ENCODE measurements at places on chromosomes 5 and 9.
A peak's percentile ranks its signal among the peaks of the same experiment; 100 is the strongest.

DNA sequence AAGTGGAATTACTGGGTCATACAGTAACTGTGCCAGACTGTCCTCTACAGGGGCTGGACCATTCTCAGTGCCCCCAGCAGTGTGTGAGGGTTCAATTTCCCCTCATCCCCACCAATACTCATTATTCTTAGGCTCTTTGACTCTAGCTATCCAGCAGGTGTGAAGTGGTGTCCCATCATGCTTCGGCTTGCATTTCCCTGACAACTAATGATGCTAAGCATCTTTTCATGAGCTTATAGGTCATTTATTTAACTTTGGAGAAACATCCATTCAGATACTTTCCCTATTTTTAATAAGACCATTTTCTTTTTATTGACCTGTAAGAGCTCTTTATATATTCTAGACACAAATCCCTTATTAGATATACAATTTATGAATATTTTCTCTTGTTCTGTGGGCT lies 63.6 kb downstream of the ADAMTS2 start:
- no peak for DNase-seq

- DNase-seq: no peak
These were observed 6.2 kb downstream of the PDLIM4 start for GRCh38 chr5:132263548-132264261.

DNA sequence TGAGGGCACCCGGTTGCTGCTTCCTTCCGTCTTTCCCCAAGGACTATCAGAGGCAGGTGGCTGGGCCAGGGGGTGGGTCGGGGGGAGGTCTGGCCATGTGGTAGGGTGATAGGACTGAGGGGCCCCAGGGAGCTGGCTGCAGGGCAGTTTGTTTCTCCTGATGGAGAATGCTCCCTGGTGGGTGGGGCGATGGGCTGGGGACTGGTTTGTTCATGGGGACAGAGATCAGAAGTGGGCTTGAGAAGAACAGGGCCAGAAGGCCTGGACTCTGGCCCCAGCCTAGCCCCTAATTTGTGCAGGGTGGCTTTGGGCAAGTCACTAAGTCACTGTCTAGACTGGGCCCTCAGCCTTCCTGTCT lies 117.4 kb downstream of the RGS3 start:
- DNase-seq: no peak

- DNase-seq: no peak
These were observed 174.5 kb upstream of the MAP3K1 start for GRCh38 chr5:56640763-56641406.

DNA sequence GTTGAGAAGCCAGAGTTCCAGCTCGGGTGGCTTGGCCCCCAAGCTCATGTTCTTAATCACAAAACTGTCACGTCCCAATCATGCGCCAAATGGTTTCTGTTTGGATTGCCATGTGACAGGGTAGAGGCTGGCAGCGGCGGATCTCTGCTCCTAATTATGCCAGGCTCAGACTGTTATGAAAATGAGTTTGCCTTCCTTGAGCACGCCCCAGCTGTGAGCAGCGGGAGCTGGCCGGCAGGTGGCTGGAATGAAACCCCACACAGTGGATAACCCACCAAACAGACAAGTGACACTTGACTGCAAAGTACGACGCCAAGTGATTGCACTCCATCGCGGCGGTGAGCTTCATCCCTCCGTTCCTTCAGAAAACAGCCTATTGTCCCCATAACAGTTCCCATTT lies 75.4 kb downstream of the CFAP77 start:
- no peak for DNase-seq

DNA sequence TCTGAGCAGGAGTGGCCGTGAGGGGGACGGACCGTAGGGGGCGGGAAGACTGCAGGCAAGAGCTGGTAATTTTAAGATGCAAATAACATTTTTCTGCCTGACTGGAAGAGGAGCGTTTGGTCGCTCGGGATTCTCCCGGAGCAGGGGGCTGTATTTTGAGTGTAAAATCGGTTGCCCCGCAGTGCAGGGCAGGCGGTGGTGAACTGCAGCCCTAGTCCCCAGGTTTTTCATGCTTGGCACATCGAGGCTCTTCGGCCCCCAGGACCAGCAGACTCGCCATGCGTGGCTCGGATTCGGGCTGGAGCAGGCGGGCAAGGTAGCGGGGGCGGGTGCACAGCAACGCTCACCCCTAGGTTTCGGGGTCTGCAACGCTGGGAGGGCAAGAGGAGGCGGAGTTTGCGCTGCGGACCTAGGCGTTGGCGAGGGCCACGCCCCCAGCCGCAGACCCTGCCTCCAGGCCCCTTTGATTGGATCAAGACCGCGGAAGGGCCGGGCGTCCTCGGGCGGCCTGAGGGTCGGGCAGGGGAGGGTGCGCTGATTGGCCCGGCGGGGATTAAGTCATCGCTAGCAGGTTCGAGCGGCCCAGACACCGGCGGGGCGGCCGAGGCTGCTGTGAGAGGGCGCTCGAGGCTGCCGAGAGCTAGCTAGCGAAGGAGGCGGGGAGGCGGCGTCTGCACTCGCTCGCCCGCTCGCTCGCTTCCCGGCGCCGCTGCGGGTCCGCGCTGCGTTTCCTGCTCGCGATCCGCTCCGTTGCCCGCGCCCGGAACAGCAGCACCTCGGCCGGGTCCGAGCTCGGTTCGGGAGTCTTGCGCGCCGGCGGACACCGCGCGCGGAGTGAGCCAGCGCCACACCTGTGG lies at the start of gene ARHGAP26:
Gene ARHGAP26, plus strand, starts transcription at position 585 of the 857 bp plus-strand sequence. CDS start 385 bp downstream, outside the sequence.
- DNase-seq: peak; percentile 90

GRCh38 chr9:35736201-35736633 lies 3.8 kb downstream of the CREB3 start:
- peak; percentile 51 for DNase-seq

GRCh38 chr5:111999286-111999685 lies 242.3 kb upstream of the NREP start:
- no peak for DNase-seq

DNA sequence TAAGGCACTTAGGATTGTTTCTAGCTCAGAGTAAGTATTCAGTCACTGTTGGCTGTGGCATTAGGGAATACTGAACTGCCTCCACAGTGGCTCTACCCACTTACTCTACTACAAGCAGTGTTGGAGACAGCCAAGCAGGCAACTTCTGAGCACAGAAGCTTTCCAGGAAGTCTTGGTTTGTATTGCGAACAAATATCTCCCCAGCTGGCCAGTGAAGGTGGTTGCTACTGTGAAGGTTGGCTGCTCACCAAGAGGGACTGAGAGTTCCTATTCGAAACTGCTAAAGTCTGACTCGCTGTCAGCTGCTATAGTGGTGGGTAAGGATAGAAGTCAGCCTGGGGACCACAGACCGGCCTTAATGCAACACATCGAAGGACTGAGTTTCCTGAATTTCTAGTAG lies 319.1 kb downstream of the KIF4B start:
- DNase-seq: no peak

DNA sequence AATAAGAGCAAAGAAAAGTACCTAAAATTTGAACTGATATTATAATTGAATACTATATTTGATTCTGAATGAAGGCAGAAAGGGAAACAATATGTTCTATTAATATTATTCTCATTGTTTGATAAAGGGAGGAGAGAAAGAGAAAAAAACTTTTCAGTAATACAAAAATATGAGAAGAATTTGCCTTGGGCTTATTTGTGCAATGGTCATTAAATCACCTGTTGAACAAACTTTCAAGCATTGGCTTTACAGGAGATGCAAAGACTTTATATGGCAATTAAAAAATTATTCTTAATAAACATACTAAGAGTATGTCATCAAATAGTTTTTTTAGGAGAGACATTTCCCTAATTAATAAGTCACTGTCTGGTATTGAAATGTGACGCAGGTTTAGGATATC lies 85.0 kb downstream of the CSNK1G3 start:
- no peak for DNase-seq

- no peak for DNase-seq
These were observed 2.6 kb upstream of the ALAD start for GRCh38 chr9:113403646-113404045.

GRCh38 chr5:151798674-151799073 lies 26.9 kb downstream of the G3BP1 start:
- DNase-seq: no peak

- peak; percentile 20 for DNase-seq
These were observed 22.7 kb upstream of the LECT2 start for GRCh38 chr5:135977375-135977928.

- DNase-seq: no peak
These were observed 409.5 kb downstream of the MAT2B start for GRCh38 chr5:163914910-163915309.

GRCh38 chr5:146762830-146763229 lies 115.7 kb downstream of the PPP2R2B start:
- no peak for DNase-seq

DNA sequence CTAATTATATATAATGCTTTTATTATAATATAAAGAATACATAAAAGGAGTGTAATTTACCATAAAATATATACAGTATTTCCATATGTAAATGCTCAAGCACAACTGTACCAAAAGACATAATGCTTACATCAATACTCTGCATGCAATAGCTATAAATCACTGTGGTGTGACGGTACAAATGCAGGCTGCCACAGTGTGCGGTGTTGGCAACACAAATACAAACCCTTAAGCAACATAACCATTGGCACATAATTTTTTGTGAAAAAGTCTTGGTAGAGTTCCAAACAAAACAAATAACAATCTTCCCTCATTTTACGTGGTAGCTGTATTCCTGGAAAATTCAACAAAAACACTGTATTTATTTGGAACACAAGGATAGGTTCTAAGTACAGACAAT lies 1.9 kb upstream of the SHISAL2B start:
- no peak for DNase-seq

DNA sequence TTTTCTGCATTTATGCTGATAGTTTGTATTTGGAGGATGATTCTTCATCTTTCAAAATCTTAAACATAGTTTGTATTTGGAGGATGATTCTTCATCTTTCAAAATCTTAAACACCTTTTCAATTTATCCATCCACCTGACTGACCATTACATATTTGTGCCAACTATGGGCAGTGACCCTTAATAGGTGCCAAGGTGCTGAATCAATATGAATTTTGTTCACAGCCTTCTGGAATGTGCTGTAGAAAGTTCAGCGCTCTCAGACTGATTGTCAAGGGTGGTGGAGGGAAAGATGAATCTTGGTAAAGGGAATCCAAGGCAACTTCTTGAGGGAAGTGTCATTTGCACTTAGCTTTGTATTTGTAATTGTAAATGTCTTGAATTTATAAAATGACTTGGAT lies 18.1 kb downstream of the ZNF618 start:
- DNase-seq: no peak

- peak; percentile 39 for DNase-seq
These were observed 185.7 kb upstream of the IL12B start for GRCh38 chr5:159515909-159516415.

DNA sequence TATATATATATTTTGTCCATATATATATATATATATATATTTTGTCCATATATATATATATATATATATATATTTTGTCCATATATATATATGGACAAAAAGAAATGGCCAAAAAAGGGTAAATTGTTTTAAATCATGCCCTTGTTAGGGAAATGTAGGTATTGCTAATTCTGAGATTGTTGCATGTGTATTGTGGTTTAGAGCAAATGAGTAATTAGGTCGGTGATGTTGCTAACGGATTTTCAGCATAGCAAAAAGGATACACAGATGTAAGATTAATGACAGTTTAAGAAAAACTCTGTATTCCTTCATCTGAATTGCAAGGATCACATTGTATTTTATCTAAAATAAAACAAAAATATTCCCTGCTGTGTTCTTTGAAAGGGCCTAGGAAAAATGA lies 40.2 kb downstream of the OSTF1 start:
- no peak for DNase-seq

DNA sequence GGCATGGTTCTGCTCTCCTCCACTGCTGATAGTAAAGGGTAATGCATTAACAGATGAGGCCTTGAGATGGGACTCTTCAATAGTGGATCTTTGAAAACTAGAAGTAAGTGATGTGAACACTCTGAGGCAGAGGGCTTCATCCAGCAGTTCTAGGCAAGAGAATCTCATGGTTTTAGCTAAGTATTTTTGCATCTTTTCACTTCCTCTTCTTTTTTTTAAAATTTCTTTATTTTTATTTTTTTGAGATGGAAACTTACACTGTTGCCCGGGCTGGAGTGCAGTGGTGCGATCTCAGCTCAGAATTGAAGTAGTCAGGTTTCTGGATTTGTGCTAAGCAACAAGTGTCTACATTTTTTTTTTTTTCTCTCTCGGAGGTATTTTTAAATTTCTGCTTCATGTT lies 101.9 kb downstream of the MTRR start:
- no peak for DNase-seq

DNA sequence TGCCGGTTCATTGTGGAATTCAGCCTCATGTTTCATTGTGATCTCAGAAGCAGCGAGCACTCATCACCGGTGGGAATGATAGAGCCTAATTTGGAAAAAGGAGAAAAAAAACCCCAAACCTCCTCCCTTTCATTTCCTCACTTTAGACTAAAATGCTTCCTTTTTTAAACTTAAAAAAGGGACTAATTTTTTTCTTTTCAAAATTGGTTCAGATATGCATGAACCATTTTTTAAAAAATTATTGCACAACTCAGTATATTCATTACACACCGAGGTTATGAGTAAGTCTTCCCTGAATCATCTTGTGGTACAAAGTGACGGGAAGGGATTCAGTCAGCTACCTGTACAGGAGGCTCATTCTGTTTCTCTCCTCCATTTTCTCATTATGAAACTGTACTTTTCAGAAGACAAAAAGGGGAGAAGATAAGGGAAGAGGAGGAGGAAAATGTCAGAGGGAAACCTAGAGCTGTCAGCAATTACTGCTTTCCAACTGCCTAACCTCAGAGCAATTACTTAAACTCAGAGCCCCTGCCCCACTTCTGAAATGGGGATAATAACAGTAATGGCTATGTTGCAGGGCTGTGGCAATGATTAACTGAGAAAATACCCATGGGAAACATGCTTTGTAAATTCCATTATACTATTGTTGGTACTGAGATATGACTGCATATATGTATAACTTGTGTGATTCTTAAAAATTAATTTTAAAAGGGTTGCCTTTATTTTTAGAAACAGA lies 24.0 kb downstream of the GALNT10 start:
- no peak for DNase-seq

DNA sequence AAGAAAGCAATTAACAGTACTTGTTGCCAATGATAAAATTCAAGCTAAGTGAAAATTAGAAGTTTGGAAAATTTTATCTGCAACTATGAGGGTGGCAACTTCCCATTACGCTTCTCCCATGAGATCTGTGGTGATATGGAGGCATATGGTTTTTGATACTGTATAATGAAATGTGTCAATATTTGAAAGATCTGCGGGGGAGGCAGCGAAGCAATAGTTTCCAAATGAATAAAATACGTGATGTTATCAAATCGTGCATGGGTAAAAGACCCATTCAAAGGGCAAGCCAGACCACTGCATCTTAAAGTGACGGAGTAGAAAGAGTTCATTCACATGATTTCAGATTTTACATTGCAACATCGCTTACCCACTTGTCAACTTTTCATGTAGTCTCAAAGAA lies 20.9 kb upstream of the BOD1 start:
- DNase-seq: no peak

Data from effector CD4-positive, alpha-beta T cell (primary cell).